Mesothelial cell of epicardium (in vitro differentiated cells): ENCODE measurements at places on chromosomes 4 and X.

DNA sequence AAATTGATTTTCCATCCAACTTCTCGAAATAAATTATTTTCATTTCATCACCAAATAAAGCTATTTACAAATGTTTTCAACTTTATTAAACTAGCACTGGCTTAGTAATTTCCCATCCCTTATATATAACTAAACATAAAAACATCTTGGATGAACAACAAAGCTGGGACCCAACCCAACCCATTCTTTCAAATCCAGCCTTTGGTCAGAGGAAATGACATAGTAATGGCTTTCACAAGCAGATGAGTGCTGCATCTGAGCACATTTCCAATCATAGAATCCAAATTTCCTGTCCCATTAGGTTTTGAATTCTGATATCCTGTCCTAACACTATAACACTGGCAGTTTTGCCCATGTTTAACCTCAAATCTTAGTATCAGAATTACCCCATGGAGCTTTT is 7.9 kb upstream of the EMCN start:
- DNase-seq, result no peak

GRCh38 chr4:124018383-124019317 is 622.1 kb downstream of the SPRY1 start:
- no peak for DNase-seq

- no peak for DNase-seq
These were observed 167.8 kb downstream of the GASK1B start for GRCh38 chr4:158005021-158005420.

GRCh38 chr4:112523008-112523721 is 7.2 kb upstream of the NEUROG2 start:
- DNase-seq, result no peak

- DNase-seq, result no peak
These were observed 23.2 kb downstream of the RWDD4 start for GRCh38 chr4:183635741-183636140.

DNA sequence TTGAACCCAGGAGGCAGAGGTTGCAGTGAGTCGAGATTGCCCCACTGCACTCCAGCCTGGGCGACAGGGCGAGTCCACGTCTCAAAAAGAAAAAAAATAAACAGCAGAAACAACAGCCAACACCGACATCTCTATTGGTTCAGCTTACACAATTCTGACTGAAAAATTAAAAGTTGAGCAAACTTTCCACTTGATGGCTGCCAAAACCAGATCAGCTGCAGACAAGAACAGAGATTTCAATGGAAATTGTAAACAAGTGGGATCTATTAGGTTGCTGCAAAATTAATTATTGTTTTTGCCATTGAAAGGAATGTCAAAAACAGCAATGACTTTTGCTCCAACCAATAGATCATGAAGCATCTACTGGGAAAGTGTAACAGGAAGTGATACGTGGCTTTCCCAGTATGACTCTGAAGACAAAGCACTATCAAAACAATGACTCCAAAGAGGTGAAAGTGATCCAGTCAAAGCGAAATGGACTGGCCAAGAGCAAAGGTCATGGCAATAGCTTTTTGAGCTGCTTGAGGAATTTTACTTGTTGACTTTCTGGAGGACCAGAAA is 26.3 kb downstream of the UPF3B start:
- DNase-seq, result no peak
